ENCODE measurements at places on chromosomes 4 and X. TPM values are rescaled to one million over a fixed set of nuclear protein-coding genes. Genes with fewer than 3 reads are reported as not detected.

DNA sequence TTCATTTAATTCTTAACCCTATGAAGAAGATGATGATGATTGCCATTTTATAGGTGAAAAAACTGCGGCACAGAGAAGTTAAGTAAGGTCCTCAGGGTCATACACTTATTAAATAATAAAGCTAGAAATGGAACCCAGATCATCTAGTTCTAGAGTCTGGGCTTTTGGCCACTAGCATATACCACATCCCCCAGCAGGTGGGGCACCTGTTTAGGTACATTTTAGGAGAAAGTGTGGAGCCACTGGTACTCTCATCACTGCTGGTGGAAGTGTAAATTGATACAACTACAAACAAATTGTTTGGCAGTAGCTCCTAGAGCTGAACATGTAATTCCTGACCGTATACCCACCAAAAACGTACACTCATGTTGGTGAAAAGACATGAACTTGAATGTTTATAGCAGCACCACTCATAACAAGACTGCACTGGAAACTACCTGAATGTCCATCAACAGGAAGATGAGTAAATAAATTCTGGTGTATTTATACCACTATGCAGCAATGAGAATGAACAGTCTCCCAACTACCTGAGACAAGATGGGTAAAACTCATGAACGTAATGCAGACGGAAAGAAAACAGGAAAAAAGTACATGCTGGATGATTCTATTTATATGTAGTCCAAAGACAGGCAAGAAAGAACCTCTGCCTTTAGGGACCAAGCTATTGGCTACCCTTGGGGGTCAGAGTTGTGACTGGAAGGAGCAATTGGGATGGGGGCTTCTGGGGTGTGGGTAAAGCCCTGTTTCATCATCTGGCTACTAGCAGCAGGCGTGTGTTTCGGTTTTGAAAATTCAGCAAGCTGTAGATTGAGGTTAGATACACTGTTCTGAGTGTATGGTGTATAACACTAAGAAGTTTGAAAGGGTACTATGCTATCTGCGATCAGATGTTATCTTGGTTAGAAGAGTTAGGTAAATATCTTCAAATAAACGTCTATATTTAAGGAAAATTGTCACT, 72.3 kb upstream of the ADGRG2 start:
- DNase-seq: no peak

GRCh38 chr4:151031831-151032605, 16.9 kb upstream of the LRBA start:
- no peak for DNase-seq

CLDN2 gene
- 1.9 TPM for total RNA-seq

DNA sequence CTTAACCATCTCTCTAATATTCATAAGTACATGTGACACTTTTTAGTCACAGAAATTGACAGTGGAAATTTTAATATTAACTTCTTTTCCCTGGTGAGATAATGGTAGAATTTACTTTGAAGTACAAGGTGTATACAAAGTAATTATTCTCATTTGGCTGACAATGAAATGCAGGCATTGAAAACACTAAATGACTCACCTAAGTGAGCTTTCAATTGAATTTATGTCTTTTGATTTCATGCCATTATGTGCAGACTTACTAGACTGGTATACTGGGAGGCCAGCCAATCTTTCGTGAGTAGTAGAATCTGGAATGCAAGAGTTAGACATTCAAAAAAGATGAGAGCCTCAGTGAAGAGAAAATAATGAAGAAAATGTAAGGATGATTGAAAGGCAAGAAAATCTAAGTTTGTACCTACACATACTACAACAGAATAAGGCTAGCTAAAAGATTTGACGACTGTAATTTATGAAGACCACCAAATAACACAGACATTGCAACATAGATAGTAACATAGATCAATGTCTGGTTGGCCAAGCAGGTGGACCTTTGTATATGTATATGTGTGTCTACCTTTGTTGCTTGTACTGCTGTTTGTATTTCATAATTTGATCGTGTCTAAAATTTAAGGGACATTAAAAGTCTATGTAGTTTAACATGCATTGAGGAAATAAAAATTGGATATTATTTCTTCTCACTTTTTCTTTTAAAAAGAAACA, 459.7 kb downstream of the IL15 start:
- DNase-seq: no peak

GRCh38 chrX:123153846-123154335, 30.2 kb upstream of the GRIA3 start:
- DNase-seq: no peak

- DNase-seq: peak; percentile 78
Measured at GRCh38 chrX:10189317-10190268, 32.8 kb downstream of the CLCN4 start.

NWD2 gene
- total RNA-seq: 0.42 TPM

NLGN3 gene
- 0.67 TPM for total RNA-seq

DNA sequence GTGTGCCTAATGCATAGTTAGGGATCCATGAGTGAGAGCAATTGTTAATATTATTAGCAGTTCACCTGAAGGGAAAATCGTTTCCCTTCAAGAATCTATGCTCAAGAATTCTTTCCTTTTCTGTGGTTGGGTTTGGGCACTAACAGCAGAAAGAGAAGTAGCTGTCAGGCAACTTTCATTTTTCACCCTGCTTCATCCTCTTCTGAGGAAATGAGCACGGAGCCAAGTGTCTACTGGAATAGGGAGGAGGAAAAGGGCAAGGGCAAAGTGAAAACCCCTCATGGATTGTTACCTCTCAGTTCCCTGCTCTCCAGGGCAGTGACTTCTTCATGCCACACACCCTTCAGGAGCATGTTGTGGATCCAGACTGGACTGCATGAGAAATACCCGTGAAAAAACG, 2.6 kb upstream of the HPGDS start:
- no peak for DNase-seq

DNA sequence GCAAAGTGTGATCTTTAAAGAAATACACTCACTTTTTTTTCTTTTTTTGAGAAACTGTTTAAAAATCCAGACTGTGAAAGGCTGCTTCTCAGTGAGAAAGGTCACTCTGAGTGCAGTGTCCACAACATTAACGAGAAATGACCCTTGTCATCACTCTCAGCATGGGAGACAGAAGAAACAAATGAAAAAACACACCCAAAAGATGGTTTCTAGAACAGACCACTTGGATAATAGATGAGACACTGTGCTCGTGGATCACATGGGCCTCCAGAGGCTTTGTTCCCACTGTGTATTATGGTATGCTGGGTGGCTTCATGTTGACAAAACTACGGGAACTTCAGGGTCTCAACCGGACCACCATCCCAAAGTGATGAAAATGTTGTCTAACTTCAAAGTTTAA, 64.9 kb downstream of the NEUROG2 start:
- DNase-seq: no peak

DNA sequence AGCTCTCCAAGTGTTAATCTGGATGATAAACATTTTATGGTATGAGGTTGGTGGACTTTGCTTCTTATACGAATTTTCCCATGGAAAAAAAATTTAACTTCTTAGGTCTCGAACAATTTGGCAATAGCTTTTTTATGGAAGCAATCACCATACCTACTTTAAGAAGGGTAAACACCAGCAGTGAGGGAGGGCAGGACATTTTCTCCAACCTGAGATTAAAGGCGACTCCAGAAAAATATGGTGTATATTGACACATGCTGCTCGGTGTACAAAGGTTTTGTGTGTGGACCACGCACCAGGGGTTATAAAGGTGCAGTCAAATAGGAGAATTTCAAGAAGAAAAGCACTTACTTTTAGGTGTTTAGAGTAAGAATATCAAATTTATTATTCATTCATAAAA, 34.2 kb upstream of the SULT1E1 start:
- DNase-seq: peak; percentile 34

GRCh38 chr4:85431156-85431555, 43.8 kb upstream of the ARHGAP24 start:
- no peak for DNase-seq

DNA sequence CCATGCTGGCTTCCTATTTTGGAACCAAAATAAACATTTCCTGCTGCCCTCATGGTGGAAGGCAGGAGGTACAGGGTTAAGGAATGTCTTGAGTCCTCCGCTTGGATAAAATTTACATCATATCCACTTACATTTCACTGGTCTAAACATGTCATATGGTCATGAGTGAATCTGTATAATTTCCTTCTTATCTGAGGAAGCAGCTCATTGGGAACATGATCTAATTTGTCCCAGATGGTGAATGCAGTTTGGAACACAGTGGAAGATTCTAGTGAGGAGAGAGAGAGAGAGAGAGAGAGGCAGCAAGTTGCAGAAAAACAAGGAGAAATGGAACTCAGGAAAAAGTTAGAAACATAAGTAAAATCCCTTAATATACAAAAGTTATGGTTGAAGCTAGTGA, 46.8 kb downstream of the MXRA5 start:
- DNase-seq: no peak

DNA sequence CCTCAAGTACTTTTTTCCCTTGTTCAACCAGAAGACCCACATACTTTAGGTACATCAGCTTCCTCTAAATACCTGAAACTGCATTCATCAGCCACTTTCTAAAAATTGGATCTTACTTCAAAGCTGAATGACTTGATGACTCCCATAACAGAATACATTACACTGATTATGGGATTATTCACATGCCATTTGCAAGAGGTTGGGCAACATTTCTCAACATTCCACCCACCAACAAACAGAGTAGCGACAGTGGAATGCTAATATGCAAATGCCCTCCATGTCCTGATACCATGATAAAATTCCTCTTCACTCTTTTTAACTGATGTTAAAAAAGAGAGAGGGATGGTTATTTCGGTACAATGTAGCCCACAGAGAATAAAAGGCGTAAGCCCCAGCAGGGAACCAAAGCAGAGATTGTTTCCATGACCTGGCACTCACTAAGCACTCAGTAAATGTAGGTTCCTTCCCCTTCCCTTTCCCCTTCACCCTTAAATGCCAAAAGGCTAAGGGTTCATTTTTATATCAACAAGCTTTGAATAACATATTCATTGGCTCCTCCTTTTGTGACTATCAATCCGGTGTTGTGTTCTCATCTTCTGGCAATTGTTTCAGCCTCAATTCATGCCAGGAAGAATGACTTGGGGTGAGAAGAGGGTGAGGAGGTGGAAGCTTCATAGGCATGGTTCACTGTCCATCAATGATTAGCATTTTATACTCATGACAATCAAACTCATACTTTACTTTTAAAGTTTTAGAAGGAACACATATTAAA, 317.2 kb downstream of the DHX15 start:
- DNase-seq: no peak

GRCh38 chr4:54540931-54541330, 116.8 kb upstream of the KIT start:
- no peak for DNase-seq

TMEM31 gene
- not detected for total RNA-seq

DNA sequence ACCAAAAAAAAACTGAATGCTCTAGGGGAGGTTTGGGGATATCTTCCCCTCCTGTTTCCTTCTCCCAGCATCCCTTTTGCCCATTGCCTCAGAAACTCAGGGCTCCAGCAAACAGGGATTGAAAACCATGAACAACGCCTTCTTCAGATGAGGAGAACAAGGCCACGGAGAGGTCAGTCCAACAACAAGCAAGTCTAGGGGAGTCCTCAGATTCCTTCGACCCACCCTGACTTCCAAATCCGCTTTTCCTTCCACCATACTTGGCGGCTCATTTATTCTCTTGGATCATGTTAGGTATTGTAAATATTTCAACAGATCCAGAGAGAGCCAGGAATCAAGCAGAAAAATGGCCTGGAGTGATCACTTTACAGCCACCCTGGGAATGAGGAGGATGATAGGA, 21.9 kb downstream of the REELD1 start:
- no peak for DNase-seq

DNA sequence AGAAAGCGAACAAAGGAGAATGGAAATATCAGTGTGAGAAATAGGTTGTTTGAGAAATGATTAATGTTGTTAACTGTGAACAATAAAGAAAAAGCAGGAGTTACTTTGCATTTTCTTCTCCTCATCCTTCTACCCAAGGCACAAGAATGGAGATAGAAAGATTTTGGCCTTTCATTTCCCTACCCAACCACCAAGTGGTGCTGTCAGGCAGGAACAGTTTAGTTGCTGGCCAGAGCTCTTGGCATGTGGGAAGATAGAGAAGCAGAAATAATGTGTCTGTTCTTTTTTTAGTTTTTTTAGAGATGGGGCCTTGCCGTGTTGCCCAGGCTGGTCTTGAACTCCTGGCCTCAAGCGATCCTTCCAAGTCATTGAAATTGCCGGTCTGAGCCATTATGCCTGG, 12.8 kb downstream of the HOPX start:
- DNase-seq: no peak

GRCh38 chr4:123453061-123453680, 56.6 kb downstream of the SPRY1 start:
- DNase-seq: no peak

- DNase-seq: no peak
Measured at GRCh38 chr4:3668825-3669552, 97.2 kb upstream of the ADRA2C start.

- DNase-seq: no peak
Measured at GRCh38 chr4:76235407-76235806, 16.1 kb upstream of the FAM47E start.

RBMXL3 gene
- not detected for total RNA-seq

DNA sequence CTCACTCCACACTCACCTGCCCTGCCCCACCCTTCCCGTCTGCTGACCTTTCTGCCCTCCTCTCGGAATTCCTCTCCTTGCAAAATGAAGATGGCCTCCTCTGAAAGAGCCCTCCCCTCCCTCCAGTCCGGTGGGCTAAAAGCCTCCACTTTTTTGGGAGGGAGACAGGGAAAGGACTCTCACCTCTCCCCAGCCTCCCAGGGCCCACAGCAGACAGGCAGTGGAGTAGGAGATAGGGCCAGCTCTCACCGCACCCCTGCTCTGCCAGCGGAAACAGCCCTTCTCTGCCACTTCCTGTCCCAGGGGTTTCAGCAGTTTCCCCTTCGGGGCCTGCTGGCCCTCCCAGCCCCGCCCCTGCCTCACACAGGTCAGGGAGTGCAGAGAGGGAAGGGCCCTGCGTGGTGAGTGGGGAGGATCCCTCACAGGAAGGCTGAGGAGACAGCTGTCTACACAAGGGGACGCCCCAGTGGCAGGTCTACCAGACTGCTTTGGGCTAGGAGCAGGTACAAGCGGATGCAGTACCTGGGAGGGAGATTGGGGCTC, 18.2 kb downstream of the ELF4 start:
- peak; percentile 75 for DNase-seq

GRCh38 chr4:4268776-4269175, 20.8 kb upstream of the TMEM128 start:
- no peak for DNase-seq

TBX22 gene
- total RNA-seq: not detected

DNA sequence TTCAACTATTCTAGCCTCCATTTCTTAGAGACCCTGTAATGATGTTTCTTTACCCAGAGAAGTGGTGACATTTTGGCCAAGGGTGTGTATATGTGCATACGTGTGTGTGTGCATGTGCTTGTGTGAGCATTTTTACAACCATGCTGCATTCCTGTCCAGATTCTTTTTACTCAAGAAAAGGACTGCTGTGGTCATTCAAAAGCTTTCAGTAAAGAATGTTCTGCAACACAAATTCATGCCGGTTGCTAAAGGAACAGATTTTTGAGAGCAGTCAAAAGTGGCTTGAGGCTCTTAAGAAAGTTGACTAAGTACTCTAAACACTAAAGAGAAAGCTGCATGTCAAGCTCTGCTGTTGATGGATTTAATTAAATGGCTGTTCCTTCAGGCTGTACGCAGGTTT, 65.0 kb upstream of the FMR1 start:
- no peak for DNase-seq

FAM184B gene
- total RNA-seq: 0.94 TPM
